ENCODE measurements at places on chromosomes 4 and X.

DNA sequence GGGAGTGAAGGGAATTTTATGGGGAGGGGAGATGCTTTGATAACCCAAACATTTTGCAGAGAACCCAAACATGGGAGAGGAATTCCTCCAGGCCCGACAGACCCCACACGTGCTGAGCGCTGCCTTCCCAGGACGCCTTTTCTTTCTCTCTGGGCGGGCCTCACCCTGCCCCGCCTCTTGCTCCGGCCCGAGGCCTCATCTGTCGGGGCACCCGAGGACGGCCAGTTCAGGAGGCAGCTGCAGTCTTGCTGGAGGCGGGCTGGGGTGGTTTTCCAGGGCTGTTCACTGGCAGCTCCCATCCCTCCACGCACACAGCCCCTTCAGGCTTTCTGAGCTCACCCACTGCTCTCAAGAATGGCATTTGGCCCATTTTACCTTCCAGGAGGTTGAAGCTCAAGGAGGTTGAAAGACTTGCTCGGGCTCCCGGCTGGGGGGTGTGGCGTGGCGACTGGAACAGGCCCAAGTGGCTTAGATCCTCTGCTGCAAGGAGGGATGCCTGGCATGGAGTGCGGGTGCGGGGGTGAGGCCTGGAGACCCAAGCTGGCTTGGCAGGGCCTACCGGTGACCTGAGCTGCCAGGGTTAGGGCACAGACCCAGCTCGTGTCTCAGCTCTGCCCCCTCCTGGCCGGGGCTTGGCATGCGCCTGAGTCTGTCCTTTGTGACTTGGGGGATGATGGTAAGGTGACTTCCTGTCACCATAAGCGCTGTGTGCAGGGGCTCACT, 99.2 kb downstream of the PSAPL1 start:
- no peak overlapping the region for H3K27ac ChIP-seq
- H3K27me3 ChIP-seq: no peaks in the 10 kb centered on the region
- H3K36me3 ChIP-seq: no peaks in the 10 kb centered on the region

GRCh38 chrX:104288269-104288668, 33.5 kb upstream of the ESX1 start:
- no peak overlapping the region for H3K27ac ChIP-seq
- no peaks in the 10 kb centered on the region for H3K4me1 ChIP-seq
- DNase-seq: no peak
- H3K36me3 ChIP-seq: no peaks in the 10 kb centered on the region
- no peaks in the 10 kb centered on the region for H3K27me3 ChIP-seq

DNA sequence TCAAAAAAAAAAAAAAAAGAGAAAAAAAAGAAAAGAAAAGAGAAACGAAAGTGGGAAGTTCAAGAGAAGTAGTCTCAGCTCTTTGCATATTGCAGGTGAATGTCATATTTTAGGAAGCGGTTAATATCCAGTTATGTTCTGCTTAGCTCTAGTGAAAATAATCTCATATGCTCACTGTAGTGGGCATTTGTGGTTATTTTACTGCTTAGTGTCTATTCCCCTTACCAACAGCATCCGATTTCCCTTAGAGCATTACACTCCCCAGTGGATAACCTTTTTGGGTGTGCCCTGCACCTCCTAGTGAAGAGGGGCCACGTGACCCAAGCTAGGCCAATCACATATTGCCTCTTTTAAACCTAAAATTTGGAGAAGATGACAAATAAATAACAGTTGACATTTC, 111.2 kb upstream of the ZNF827 start:
- no peak for DNase-seq
- H3K36me3 ChIP-seq: no peaks in the 10 kb centered on the region
- H3K27ac ChIP-seq: no peak overlapping the region

DNA sequence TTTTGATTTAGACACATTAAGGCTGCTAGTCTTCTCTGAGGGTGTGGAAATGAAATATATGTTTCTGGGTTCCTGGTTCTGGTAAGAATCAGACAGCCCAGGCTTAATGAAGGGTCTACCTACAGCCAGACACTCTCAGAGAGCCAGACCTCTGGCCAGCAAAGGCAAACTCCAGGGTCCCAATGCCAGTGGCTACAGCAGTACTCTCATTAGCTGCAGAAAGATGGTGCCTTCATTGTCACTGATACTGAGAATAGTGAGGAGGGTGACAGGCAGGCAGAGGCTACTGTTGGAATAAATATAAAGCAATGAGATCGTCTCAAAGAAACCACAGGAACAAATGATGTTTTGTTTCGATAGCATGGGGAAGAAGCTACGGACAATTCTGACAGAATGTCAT, 437.6 kb downstream of the GPM6A start:
- no peaks in the 10 kb centered on the region for H3K4me1 ChIP-seq
- no peaks in the 10 kb centered on the region for H3K27me3 ChIP-seq
- H3K27ac ChIP-seq: no peak overlapping the region
- H3K4me3 ChIP-seq: no peak overlapping the region
- no peak for DNase-seq

DNA sequence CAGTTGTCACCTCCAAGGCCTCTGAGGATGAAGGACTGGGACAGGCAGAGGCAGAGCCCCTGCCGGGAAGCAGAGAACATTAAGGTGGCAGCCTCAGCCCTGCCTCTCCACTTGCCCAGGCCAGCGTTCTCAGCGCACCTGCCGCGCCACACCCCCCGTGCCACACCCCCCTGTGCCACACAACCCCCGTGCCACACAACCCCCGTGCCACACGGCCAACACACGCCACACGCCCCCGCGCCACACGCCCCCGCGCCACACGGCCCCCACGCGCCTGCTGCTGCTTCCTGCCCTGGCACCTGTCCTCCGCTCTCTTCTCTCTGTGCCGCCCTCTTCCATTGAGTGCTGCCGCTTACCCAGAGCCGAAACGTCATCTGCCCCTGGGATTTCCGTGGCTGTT, 58.0 kb upstream of the ZFP42 start:
- no peak for DNase-seq
- H3K36me3 ChIP-seq: no peaks in the 10 kb centered on the region
- H3K4me3 ChIP-seq: no peak overlapping the region
- no peaks in the 10 kb centered on the region for H3K4me1 ChIP-seq
- no peak overlapping the region for H3K27ac ChIP-seq
- H3K27me3 ChIP-seq: no peaks in the 10 kb centered on the region

DNA sequence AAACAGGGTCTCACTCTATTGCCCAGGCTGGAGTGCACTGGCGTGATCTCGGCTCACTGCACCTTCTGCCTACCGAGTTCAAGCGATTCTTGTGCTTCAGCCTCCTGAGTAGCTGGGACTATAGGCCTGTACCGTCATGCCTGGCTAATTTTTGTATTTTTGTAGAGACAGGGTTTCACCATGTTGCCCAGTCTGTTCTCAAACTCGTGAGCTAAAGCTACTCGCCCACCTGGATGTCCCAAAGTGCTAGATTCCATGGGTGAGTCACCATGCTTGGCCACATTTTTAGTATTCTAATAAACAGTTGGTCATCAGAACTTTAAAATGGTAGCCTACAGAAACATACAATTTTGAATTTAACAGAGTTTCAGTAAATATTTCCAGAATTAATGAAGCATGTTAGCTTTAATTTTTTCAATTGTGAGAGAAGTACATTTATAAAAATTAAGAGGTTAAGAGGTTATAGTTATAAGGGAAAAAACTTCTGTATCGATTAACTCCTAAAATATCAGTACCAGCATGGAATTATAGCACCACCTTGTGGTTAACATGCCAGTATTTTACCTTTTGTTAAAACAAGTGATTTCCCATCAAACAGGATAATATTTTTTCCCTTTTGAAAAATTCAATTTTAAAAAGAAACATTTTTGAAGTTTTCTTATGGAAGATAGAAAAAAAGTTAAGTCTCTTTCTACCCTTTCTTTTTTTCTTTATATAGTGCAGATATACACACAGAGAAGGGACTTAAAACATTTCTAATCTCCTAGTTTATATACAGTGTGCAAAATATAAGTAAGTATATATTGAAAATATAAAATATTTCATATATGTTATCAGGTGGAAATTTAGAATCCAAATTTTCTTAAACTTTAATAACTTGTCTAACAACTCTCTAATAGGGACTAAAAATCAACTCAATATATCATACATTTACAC, 35.4 kb downstream of the CEP44 start:
- no peak for DNase-seq
- H3K4me1 ChIP-seq: no peaks in the 10 kb centered on the region
- H3K27me3 ChIP-seq: no peaks in the 10 kb centered on the region
- peaks cover 11% of the 10 kb centered on the region for H3K36me3 ChIP-seq
- H3K4me3 ChIP-seq: no peak overlapping the region

DNA sequence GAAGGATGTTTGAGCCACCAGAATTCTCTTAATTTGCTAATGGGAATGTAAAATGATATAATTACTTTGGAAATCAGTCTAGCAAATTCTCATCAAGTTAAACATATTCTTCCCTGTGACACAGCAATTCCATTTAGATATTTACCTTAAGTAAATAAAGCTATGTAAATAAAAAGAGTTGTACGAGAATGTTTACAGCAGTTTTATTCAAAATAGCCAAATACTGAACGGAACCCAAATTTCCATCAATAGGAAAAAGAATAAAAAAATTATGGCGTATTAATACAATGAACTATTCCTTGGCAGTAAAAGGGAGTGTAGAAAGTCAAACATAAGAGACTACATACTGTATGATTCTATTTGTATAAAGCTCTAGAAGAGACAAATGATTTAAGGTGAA, 45.8 kb downstream of the CENPE start:
- no peaks in the 10 kb centered on the region for H3K27me3 ChIP-seq
- no peak overlapping the region for H3K27ac ChIP-seq
- no peak for DNase-seq
- H3K4me1 ChIP-seq: no peaks in the 10 kb centered on the region
- H3K4me3 ChIP-seq: no peak overlapping the region
- H3K36me3 ChIP-seq: no peaks in the 10 kb centered on the region

DNA sequence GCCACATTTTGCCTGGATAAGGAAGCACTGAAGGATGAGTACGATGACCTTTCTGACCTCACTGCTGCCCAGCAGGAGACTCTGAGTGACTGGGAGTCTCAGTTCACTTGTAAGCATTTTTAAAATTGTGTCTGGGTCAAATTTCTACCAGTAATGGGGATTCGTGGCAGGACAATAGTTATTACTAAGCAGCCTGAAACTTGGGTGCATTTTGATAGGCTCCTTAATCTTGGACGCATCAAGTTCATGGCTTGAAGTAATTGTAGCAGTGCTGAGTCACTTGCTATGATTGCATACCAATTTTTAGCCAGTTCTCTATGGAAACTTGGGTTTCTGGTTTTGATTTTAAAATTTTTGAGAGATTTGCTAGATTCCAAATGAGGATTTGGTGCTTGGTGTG, 4.3 kb downstream of the PGRMC1 start:
- no peaks in the 10 kb centered on the region for H3K27me3 ChIP-seq
- H3K27ac ChIP-seq: no peak overlapping the region
- no peak for DNase-seq
- peaks cover 12% of the 10 kb centered on the region for H3K36me3 ChIP-seq
- H3K4me1 ChIP-seq: no peaks in the 10 kb centered on the region
- H3K4me3 ChIP-seq: no peak overlapping the region

DNA sequence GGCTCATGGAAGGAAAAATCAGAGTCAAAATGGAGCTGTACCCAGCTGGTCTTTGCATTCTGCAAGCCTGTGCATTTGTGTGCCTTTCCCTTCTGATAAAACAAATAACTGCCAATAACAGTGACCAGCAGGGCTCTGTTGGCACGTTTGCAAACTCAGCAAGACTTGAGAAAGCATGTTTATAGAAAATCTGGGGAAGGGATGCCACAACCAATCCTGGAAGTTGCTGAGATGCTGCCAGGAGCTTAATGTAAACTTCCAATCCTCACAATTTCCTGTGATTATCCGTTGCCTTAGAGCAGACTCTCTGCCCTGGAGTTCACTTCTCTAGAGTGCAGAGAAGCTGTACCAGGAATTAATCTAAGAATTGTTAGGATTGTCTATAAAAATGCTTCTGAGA, 6.9 kb upstream of the ANXA3 start:
- no peaks in the 10 kb centered on the region for H3K36me3 ChIP-seq
- H3K4me1 ChIP-seq: no peaks in the 10 kb centered on the region
- no peak for DNase-seq
- no peak overlapping the region for H3K27ac ChIP-seq
- no peaks in the 10 kb centered on the region for H3K27me3 ChIP-seq
- H3K4me3 ChIP-seq: no peak overlapping the region

DNA sequence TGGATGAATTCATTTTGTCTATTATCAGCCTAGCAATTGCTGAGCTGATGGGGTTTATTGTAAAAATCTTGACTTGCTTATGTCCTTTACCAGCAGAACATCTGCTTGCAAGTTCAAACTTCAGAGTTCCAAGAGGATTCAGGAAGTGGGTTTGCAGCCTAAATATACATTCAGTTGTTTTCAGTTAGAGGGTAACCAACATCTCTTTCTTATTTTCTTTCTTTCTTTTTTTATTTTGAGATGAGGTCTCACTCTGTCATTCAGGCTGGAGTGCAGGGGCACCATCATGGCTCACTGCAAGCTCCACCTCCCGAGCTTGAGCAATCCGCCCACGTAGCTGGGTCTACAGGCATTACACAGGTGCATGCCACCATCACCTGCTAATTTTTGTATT, 31.4 kb upstream of the FHL1 start:
- H3K27ac ChIP-seq: no peak overlapping the region
- H3K4me3 ChIP-seq: no peak overlapping the region
- no peaks in the 10 kb centered on the region for H3K27me3 ChIP-seq
- no peak for DNase-seq

DNA sequence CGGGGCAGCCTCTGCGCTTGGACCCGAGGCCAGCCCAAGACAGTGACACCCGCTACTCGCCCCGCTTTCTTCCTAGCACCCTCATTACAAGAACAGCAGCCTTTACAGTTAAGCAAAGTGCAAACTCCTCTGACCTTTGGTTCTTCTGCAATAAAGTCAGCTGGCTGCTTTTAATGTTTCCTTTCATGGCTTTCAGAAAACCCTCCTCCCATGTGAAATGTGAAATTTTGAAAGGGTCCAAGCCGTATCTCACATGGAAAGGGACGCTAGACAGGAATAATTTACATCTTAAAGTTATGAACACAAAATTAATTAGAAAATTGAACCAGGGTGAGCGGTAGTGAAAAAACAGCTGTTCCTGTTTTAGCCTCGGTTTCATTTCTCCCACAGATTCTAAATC, 520.1 kb upstream of the FRG1 start:
- no peak overlapping the region for H3K27ac ChIP-seq
- DNase-seq: no peak
- no peaks in the 10 kb centered on the region for H3K4me1 ChIP-seq
- no peak overlapping the region for H3K4me3 ChIP-seq
- no peaks in the 10 kb centered on the region for H3K36me3 ChIP-seq

DNA sequence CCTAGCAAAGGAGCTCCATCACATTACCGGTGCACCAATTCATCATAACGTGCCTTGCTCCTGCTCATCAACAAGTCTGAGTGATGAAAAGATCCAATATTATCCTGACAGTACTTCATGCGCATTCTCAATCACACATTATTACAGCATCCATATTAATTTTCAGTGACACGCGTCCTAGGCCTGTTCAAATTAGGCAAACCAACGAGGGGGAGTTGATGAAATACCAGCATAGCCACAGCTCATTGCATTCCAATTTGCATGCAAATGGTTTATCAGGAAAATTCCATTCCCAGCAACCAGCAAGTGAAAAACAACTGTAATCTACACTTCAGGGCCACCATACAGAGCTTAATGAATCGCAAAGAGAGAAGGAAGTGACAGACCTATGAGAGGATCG, 236.9 kb downstream of the DCLK2 start:
- H3K4me1 ChIP-seq: no peaks in the 10 kb centered on the region
- H3K27me3 ChIP-seq: no peaks in the 10 kb centered on the region
- no peak for DNase-seq
- H3K27ac ChIP-seq: no peak overlapping the region

- peaks cover 4% of the 10 kb centered on the region for H3K4me1 ChIP-seq
- no peaks in the 10 kb centered on the region for H3K36me3 ChIP-seq
- DNase-seq: no peak
- H3K27me3 ChIP-seq: no peaks in the 10 kb centered on the region
- H3K4me3 ChIP-seq: no peak overlapping the region
These were observed 78.7 kb downstream of the GALNT7 start for GRCh38 chr4:173247321-173247720.
